ENCODE measurements at places on chromosomes 7 and 10.

DNA sequence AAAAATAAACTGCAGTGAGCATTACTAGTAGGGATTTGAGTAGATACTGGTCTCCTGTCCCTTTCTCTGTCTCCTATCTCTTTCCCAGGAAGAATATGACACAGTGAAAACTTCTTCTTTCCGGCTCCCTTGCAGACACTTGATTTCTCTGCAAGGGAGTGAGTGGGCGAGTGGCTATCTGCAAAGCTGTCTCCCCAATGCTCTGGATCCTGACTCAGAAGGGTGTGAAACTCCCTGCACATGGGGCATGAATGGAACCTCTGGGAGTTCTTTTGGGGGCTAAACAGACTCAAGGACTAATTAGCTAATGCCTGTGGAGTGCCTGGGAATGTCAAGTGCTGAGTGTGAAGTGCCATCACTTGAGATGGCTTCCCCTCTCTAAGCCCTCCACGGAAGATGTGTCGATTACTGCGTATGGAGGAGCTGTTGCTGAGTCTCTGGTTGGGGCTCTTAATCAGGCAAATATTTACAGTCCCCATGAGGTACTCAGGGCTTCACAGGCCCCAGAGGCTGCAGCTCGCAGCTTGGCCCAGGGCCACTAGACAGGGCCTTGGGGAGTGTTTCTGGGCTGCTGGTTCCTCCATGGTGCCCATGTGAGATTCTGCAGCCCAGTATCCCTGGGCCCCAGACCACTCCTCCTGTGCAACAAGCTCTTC, 139.8 kb downstream of the RPS24 start:
- peak; percentile 53 for DNase-seq

- peak; percentile 18 for DNase-seq
Measured at GRCh38 chr7:142669074-142669654, 80.1 kb upstream of the PRSS1 start.

DNA sequence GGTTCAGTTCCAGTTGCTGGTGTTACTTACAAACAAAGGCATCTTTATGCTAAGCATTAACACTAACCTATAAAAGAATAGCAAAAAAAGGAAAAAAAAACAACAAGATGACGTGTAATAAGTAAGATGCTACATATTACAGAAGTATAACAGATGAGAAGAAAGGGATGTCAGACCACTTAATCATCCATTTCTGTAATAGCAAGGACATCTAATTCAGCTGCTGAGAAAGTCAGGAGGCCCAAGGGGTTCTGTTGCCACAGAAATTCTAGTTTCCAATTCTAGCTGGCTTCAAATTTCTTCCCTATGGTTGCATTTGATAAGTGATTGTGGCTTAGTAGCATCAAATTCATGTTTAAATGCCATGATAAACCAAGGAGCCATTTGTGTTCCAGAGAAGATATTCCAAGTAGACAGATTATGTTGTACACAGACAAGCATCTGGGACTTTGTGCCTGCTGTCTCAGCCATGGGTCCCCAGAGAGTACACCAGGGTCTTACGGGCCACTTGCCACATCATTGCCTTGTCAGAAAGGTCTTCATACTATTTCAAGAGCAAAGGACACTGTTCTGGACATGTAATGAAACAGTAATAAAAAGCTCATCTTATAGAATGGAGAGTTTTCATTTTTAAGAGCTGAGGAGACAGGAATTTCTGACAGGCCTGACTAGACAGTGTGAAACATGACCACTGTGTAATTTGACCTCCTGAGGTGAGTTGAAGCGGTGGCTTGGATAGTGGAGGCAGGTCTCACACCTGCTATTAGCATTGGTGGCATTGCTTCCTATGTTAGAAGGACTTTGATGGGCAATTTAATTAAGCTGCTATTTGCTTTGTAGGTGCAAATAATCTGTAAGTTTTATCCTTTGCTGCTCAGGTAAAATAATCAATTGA, 4.2 kb upstream of the ASB4 start:
- no peak for DNase-seq

GRCh38 chr10:71989661-71990454, 25.7 kb downstream of the CHST3 start:
- DNase-seq = peak; percentile 44

- DNase-seq = no peak
Measured at GRCh38 chr10:115164220-115164619, 71.1 kb downstream of the ATRNL1 start.

GRCh38 chr10:60759181-60759580, 19.1 kb upstream of the CDK1 start:
- no peak for DNase-seq

GRCh38 chr10:3076138-3076537, 8.8 kb downstream of the PFKP start:
- DNase-seq = no peak

GRCh38 chr7:16233517-16233916, 187.8 kb downstream of the CRPPA start:
- no peak for DNase-seq

- DNase-seq = peak; percentile 47
Measured at GRCh38 chr10:77428691-77429395, 208.8 kb downstream of the KCNMA1 start.

DNA sequence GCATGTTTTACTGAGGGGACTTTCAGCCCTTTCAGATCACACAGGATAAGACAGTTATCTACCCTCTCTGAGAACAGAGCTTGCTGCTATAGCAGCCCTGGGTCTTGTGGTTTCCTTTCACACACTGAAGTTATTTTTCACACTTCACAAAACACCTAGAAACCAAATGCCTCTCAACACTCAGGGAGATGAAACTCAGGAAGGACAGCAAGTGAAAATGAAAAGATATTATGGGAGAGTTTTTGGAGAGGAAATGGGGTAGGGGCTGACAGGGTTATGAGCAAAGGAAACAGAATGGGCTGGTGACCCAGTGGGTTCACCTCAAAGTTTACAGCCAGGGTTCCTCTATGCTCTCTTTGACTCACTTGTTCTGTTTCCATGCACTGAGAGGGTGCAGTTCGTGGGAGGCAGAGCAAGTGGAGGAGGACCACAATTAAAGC, 17.0 kb upstream of the GIMAP2 start:
- no peak for DNase-seq

DNA sequence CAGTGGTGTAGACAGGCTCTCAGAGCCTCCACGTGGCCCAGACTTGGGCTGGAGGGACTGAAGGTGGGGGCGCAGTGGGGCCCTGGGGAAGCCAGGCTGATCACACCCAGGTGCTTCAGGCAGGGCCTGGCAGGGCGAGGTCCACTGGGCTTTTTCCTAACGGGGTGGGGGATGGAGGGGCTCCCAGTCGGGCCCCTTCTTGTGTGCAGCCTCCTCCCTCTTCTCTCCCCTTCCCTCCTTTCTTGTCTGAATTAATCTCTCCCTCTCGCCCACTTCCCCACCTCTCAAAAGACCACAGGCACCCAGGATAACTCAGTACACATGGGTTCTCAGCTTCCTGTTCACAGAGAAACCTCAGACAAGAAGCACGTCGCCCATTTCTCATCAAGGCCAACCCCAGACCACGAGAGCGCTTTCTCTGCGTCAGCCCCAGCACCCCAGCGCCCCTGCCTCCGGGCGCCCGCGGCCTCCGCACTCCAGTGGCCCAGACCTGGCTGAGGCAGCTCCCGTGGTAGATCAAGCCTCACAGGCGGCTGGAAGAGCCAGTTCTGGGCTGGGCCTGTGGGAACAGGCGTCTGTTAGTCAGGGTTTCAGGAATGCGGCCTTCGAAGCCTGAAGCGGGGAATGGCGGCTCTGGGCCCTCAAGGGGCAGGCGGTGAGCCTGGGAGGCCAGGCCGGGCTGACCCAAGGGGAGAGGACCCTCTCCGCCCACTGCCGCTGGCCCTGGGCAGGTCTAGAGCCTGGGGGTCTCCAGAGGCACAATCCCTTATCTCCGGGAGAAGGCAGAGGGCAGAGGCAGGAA, 50.6 kb downstream of the PWWP2B start:
- DNase-seq = peak; percentile 74

DNA sequence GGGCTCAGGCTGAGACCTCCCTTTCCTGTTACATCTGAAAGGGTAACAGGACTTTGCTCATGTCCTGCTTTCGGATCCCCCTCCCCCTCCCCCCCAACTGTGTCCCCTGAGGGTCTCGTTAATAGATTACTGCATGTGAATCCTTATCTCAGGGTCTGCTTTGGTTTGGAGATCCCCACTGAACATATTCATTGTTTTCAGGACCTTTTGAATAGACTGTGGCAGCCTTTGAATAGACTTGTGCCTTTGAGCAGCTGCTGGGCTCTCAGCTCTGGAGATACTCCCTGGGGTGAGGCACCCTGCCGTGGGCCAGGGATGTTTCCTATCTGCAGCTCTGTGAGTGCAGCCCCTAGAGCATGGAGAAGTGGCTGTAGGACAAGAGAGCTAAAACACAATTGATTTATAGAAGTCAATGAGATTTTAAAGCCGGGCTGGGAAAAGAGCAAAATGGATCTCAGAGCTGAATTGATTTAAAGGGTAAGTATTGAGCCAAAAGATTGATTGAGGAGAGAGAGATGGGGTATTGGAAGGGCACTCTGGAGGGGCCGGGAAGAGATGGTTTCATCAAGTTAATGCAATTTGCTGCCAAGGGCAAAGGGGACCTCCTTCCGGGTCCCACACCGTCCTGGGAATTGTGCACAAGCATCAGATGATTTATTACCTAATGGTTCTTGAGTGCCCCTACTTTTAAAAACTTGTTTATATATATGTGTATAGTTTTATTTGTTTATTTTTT, 9.9 kb downstream of the ARHGAP22 start:
- DNase-seq = no peak

DNA sequence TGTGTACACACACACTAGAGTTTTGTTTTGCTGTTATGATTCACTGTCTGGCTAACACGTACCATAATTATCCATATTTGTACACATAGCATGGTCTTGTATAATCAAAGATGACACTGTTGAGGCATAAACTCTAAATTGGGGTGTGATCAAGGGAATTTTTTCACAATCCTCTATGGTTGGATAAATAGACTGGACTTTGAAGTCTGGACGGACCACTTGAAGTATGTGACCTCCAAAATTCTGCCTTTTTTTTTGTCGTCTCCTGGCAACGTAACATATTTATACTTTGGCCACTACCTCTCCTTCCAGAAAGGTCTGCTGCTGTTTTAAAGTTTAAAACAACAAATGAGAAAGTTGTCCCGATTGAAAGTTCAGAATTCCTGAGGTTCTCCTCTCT, 193.4 kb downstream of the CACNB2 start:
- no peak for DNase-seq

DNA sequence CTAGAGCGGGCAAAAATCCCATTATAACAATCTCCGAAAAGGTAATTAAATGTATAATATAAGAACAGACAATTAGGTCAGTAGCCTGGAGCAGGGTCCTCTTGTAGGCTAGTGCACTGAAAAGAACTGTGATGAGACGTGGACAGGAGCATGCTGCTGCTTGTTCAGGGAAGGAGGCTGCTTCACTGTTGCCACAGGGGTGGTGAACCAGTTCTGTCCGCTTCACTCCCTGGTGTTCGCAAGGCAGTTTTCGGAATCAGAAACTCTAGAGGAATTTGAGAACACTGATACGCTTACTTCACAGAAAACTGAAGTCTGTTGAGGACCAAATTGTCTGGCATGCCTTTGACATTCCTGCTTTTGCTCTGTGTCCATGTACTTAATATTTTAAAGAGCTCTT, 17.4 kb downstream of the ZNRF2 start:
- DNase-seq = no peak

DNA sequence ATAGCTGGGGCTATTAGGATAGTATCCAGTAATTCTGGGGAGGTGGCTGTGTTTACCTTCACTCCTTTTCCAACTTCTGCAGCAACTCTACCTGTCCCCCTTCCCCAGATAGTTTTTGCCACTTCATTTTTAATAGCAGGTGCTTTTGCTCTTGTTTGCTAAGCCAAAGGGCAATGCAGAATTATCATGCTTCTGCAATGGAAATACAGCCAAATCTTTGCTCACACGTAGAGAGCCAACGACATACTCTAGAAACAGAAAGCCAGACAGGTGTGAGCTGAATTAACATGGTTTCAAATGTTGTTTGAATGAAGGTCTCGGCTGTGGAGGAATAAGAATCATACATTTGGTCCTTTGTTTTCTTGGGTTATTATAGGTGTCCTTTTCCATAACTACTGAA, 14.4 kb downstream of the PLEKHS1 start:
- no peak for DNase-seq

- no peak for DNase-seq
Measured at GRCh38 chr7:77727936-77728701, 31.9 kb downstream of the RSBN1L start.

DNA sequence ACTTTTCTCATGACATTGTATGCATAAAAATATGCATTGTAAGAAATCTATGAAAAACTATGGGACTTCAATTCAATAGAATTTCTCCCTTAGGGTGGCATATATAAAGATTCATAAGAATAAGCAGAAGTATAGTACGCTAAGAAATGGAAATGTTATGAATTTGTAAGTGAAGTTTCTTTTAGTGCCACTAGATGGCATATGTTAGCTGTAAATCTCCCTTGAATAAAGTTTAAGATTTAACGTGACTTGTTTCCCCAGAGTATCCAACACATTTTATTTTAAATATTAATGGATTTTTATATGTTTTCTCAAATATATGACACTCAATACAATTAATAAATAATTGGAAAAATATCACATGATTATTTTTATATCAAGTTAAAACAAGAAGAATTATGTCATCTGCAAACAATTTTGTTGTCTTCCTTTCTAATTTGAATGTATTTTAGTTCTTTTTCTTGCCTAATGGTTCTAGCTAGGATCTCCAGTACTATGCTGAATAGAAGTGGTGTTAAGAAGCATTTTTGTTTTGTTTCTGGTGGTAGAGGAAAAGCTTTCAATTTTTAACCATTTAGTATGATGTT, 287.2 kb downstream of the HGF start:
- DNase-seq = peak; percentile 47

GRCh38 chr10:6020826-6021225, 41.3 kb downstream of the IL2RA start:
- DNase-seq = no peak

- no peak for DNase-seq
Measured at GRCh38 chr10:14855453-14855852, 17.3 kb downstream of the HSPA14 start.

DNA sequence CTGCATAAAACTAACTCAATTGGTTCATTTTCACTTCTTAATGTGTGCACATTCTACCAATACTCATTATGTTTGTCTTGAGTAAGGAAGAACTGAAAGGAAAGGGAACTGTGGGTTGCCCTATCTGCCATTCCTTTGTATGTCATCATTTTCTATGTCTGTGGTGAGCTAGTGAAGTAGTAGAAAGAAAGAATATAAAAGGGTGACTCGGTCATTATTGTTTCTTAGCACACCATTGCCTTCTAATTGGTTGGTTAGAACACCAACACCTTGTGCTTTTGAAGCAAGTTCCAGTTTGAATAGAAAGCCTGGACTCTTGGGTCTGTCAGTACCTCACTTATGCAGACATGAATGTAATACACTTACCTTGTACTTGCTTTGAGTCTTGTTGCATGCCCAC, 64.3 kb upstream of the MDFIC start:
- DNase-seq = peak; percentile 13
